ENCODE measurements at places on chromosomes 11 and 22. TPM values are rescaled to one million over a fixed set of nuclear protein-coding genes. Genes with fewer than 3 reads are reported as not detected.

MMP11 gene
- 8.5 TPM for total RNA-seq

SLC37A2 gene
- not detected for total RNA-seq

VSTM5 gene
- total RNA-seq, result not detected

CCDC81 gene
- not detected for total RNA-seq

CTSF gene
- 122 TPM for total RNA-seq

GALNT18 gene
- total RNA-seq, result 0.78 TPM

SHANK3 gene
- 2.4 TPM for total RNA-seq

PDE2A gene
- total RNA-seq, result 3.6 TPM

CTTN gene
- total RNA-seq, result 194 TPM

All from cardiac ventricle fibroblast (primary cell).